Breast epithelium (tissue), 4 donors: ENCODE measurements at places on chromosomes 7 and 10. TPM values are rescaled to one million over a fixed set of nuclear protein-coding genes. Genes with fewer than 3 reads are reported as not detected.

- no peaks in the 10 kb centered on the region for H3K4me1 ChIP-seq
- no peak overlapping the region for H3K4me3 ChIP-seq
- DNase-seq: no peak
- H3K27ac ChIP-seq: no peak overlapping the region
- H3K27me3 ChIP-seq: no peaks in the 10 kb centered on the region
- no peaks in the 10 kb centered on the region for H3K36me3 ChIP-seq
Measured at GRCh38 chr7:41584746-41585145, 118.1 kb downstream of the INHBA start.

DNA sequence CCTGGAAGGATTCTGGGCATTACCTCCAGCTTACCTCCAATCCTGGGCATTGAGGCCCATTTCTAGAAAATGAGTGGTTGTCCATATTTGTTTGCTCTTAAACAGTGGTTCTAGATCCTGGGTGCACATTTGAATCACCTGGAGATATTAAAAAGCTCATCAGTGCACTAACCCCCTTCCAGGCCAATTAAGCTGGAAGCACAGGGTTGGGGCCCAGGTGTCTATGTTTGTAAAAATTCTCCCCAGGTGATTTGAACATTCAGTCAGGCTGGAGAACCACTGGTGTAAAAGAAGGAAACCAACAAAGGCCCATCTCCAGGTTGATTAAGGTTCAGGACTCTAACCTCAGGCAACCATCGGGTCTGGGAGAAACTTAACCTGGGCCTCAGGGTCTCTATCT is 102.6 kb upstream of the NANOS1 start:
- no peak overlapping the region for H3K4me3 ChIP-seq
- H3K4me1 ChIP-seq: no peaks in the 10 kb centered on the region
- no peaks in the 10 kb centered on the region for H3K27me3 ChIP-seq
- DNase-seq: no peak
- H3K36me3 ChIP-seq: no peaks in the 10 kb centered on the region
- H3K27ac ChIP-seq: no peak overlapping the region

Gene HOXA2
- 0.80 TPM for total RNA-seq

Gene PON1
- total RNA-seq: not detected

DNA sequence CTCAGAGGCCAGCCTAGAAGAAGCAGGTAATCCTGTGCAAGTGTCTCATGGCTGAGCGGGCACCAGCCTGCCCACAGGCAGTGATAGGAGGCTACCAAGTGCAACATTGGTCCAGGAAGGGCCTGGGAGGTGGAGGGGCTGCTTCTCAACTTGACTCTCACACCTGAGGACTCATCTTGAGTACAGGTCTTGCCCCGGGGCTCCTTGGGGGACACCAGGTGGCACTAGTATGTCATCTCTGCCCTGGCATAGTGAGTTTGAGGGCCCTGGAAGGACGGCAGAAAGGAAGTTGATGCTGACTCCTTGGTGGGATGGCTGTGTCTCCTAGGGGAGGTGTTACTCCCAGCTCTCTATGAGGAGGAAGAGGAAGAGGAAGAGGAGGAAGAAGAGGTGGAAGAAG is 2.3 kb downstream of the CCDC136 start:
- H3K4me1 ChIP-seq: no peaks in the 10 kb centered on the region
- H3K4me3 ChIP-seq: no peak overlapping the region
- H3K27ac ChIP-seq: no peak overlapping the region
- H3K27me3 ChIP-seq: no peaks in the 10 kb centered on the region

Gene OR13A1
- total RNA-seq: not detected
